ENCODE measurements at places on chromosomes 5 and 9. TPM values are rescaled to one million over a fixed set of nuclear protein-coding genes. Genes with fewer than 3 reads are reported as not detected.

The FAM153A gene
- 0.37 TPM for total RNA-seq

The SUB1 gene
- 124 TPM for total RNA-seq

The ERP44 gene
- total RNA-seq, result 18.2 TPM

The FBN2 gene
- total RNA-seq, result 0.06 TPM

The NUDT12 gene
- 15.9 TPM for total RNA-seq

The PCDHGB4 gene
- total RNA-seq, result 2.4 TPM

The WDR31 gene
- 1.3 TPM for total RNA-seq

The CATSPER3 gene
- total RNA-seq, result not detected

The PCDHB15 gene
- total RNA-seq, result 0.37 TPM

GRCh38 chr5:107485184-107485583 is 185.6 kb downstream of the EFNA5 start:
- H3K4me3 ChIP-seq, result no peak overlapping the region
- H3K36me3 ChIP-seq, result no peaks in the 10 kb centered on the region
- no peaks in the 10 kb centered on the region for H3K27me3 ChIP-seq
- H3K4me1 ChIP-seq, result no peaks in the 10 kb centered on the region
- H3K27ac ChIP-seq, result no peak overlapping the region

- peak overlapping the region; percentile 99 for H3K27ac ChIP-seq
- H3K36me3 ChIP-seq, result no peaks in the 10 kb centered on the region
- no peak overlapping the region for H3K4me3 ChIP-seq
Observed at GRCh38 chr9:91196103-91196950, 165.4 kb downstream of the AUH start.

DNA sequence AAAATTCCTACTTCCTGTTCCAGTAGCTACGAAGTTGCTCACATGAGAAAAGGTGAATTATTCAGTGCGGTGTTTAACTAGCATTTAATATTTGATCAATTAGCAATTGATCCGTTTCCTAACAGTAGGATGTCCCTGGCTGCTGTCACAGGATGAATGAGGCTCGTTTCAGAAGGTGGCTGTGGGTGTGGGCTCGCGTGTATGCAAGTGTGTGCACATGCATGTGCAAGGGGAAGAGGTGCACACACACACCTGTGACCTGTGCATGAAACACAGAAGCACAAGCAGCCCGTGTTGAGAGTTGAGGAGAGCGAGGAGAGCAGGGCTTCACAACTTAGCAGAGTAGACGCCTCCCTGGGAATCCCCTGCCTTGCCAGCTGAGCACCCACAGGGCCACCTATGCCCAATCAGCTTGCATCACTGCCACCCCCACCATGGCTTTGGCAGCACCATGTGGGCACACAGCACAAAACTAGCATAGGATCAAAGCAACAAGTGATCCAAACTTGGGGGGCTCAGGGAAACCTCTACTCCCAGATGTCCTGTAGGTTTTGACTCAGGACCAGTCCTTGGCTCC is 107.2 kb downstream of the C5orf15 start:
- H3K27ac ChIP-seq, result no peak overlapping the region
- no peaks in the 10 kb centered on the region for H3K27me3 ChIP-seq
- no peak for DNase-seq
- H3K36me3 ChIP-seq, result no peaks in the 10 kb centered on the region

GRCh38 chr5:127367946-127368465 is 77.4 kb downstream of the MEGF10 start:
- H3K4me3 ChIP-seq, result no peak overlapping the region
- H3K27ac ChIP-seq, result no peak overlapping the region
- H3K36me3 ChIP-seq, result no peaks in the 10 kb centered on the region

DNA sequence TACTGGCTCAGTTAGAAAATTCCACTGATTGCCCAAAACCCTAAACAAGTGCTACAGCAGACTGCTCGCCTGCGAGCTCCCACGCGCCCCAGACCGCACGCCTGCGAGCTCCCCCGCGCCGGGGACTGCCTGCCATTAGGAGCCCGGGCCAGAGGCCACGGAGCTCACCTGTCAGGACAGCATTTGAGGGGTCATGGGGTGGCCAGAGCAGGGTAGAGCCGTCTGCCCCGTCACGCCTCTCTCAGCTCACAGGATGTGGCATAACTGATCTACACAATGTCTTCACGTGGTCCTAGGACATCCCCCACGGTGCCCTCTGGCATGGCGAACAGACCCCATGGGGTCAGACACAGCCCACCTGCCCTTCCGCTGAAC is 29.1 kb upstream of the LRRC14B start:
- no peaks in the 10 kb centered on the region for H3K36me3 ChIP-seq
- peak; percentile 42 for DNase-seq
- H3K4me3 ChIP-seq, result no peak overlapping the region
- no peaks in the 10 kb centered on the region for H3K27me3 ChIP-seq

DNA sequence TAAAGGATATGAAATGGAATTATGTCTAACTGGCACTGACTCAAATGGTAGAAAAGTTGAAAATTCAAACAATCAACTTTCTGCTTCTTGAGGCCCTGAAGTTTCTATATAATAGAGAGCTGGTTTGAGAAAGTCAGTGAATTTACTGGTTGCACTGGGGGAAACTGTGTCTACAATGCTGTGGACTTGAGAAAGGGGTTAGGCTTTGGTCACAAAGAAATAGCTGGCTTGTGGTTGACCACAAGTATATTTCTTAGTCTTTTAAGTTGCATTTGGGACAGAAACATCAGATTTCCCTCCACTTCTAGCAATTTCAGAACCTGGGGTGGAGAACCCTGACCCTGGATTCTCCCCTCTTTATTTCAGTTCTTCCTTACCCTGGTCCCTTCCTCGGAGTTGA is 192.6 kb upstream of the ACTBL2 start:
- no peaks in the 10 kb centered on the region for H3K4me1 ChIP-seq
- no peak overlapping the region for H3K4me3 ChIP-seq
- H3K36me3 ChIP-seq, result no peaks in the 10 kb centered on the region
- H3K27ac ChIP-seq, result no peak overlapping the region

DNA sequence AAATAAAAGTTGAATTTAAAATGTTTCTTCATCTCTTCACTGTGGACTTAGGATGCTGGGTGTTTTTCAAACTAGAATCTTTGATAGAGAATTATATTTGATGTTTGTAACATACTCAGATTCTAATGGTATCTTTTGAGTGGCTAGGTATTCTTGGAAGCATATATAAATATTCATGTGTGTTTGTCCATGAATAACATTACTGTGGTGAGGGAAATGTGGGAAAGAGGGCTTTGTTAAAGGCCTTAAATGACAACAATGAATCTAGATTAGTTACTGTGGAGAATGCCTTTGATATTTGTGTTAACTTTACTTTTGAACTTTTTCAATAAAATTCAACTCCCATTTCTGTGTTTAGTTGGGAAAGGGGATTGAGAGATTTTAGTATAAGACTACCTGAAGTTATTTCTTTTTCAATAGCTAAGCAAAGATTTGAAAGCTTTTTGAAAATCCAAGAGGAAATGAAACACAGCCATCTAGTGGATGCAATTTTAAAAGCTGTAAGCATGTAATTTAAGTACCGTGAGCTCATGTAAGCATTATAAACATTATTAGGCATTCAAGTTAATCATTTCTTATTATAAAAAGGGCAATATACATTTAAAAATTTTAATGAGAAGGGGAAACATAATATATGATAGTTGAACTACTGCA is 69.6 kb downstream of the CCDC171 start:
- H3K27ac ChIP-seq, result no peak overlapping the region
- H3K4me3 ChIP-seq, result no peak overlapping the region
- H3K27me3 ChIP-seq, result no peaks in the 10 kb centered on the region
- no peak for DNase-seq
- H3K36me3 ChIP-seq, result no peaks in the 10 kb centered on the region

- no peaks in the 10 kb centered on the region for H3K27me3 ChIP-seq
- no peak overlapping the region for H3K4me3 ChIP-seq
- no peak overlapping the region for H3K27ac ChIP-seq
- no peak for DNase-seq
- H3K4me1 ChIP-seq, result no peaks in the 10 kb centered on the region
Observed at GRCh38 chr9:37676411-37676830, 25.7 kb downstream of the FRMPD1 start.

GRCh38 chr5:2166306-2166978 is 283.7 kb upstream of the IRX4 start:
- H3K27ac ChIP-seq, result no peak overlapping the region
- H3K27me3 ChIP-seq, result no peaks in the 10 kb centered on the region
- no peaks in the 10 kb centered on the region for H3K4me1 ChIP-seq
- no peak overlapping the region for H3K4me3 ChIP-seq
- DNase-seq, result peak; percentile 31

GRCh38 chr5:103927739-103928138 is 365.1 kb upstream of the NUDT12 start:
- H3K36me3 ChIP-seq, result no peaks in the 10 kb centered on the region
- no peaks in the 10 kb centered on the region for H3K27me3 ChIP-seq
- DNase-seq, result no peak
- H3K27ac ChIP-seq, result no peak overlapping the region
- no peaks in the 10 kb centered on the region for H3K4me1 ChIP-seq

GRCh38 chr9:5499889-5500398 is 10.4 kb upstream of the PDCD1LG2 start:
- no peak overlapping the region for H3K4me3 ChIP-seq
- H3K4me1 ChIP-seq, result no peaks in the 10 kb centered on the region
- H3K36me3 ChIP-seq, result no peaks in the 10 kb centered on the region
- no peaks in the 10 kb centered on the region for H3K27me3 ChIP-seq
- H3K27ac ChIP-seq, result no peak overlapping the region
- DNase-seq, result peak; percentile 58

DNA sequence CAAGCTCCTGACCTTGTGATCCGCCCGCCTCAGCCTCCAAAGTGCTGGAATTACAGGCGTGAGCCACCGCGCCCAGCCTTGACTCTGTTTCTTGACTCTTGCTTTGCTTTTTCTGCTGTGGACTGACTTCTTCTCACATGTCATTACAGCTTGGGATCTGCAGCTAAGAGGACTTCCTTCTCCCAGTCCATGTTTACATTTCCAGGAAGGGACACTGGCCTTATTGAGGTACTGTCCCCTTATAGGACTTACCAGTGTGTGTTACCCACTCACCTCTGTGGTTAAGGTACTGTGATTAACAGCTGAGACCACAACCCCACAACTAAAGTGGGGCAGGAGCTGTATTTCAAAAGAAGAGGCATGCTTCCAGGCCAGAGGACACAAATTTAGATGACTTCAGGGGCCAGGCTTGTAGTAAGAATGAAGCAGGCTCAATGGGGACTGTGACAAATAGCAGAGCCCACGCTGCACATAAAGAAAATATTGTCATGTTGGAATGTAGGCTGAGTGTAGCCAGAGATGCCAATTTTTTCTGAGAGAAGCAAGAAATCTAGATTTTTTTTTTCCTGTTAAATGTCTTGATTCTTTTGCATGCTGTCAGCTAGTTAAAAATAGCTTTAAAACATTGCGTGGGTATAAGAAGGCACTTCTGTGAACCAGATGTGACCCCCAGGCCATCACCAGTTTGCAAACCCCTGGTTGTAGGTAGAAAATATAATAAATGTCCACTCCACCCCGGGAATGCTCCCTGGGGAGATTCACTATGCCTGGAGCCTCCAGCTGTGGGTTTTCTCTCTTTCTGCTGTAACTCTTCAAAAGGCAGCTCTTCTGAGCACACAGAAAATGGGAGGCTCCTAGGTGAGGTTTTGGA is 75.0 kb downstream of the PTPDC1 start:
- H3K4me1 ChIP-seq, result peaks cover 4% of the 10 kb centered on the region
- DNase-seq, result no peak
- no peak overlapping the region for H3K27ac ChIP-seq
- no peaks in the 10 kb centered on the region for H3K36me3 ChIP-seq
- no peak overlapping the region for H3K4me3 ChIP-seq

DNA sequence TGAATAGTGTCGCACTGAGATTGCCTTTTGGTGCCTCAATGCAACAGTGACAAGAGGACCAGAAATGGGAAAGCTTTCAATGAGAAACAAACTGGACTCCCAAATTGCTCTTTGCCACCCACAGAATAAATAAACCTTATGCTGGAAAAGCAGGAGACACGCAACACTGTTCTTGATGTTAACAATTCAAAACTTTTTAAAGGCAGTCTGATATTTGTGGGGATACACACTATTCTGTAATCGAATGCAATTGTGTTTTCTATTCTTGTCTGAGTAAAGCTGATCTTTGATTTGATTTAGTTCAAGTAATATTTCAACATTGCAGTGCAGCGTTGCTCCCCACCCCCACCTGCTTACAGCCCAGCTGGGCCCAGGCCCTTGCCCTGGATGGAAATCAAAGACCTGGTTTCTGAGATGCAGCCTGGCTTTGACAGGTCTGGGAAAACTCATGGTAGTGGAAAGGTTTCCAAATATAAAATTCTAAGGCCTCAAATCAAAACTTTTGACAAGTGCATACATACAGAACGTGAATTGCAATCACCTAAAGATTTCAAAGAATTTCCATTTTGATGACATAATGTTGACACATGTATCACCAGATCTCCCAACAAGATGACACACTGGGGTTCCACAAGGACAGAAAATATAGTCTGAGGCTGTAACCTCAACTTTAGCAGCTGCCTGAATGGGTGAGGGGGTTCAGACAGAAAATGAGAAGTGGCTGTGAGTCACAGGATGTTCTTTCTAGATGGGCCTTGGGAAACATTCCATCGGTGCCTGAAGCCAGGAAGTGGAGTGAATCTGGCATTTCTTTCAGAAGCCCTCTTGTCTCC is 55.1 kb downstream of the ABCA1 start:
- H3K27me3 ChIP-seq, result no peaks in the 10 kb centered on the region
- no peak for DNase-seq
- H3K36me3 ChIP-seq, result peaks cover 23% of the 10 kb centered on the region
- H3K4me1 ChIP-seq, result peaks cover 18% of the 10 kb centered on the region

GRCh38 chr9:119009249-119009648 is 360.0 kb downstream of the BRINP1 start:
- no peak overlapping the region for H3K27ac ChIP-seq
- no peaks in the 10 kb centered on the region for H3K27me3 ChIP-seq
- DNase-seq, result no peak
- H3K36me3 ChIP-seq, result no peaks in the 10 kb centered on the region

- no peak overlapping the region for H3K27ac ChIP-seq
- no peak for DNase-seq
- H3K4me1 ChIP-seq, result no peaks in the 10 kb centered on the region
- no peak overlapping the region for H3K4me3 ChIP-seq
Observed at GRCh38 chr9:90868555-90868954, 66.9 kb downstream of the SYK start.

GRCh38 chr9:78304357-78304756 is 7.4 kb downstream of the PSAT1 start:
- DNase-seq, result no peak
- no peak overlapping the region for H3K4me3 ChIP-seq
- peak overlapping the region; percentile 77 for H3K27ac ChIP-seq
- peaks cover 21% of the 10 kb centered on the region for H3K4me1 ChIP-seq

DNA sequence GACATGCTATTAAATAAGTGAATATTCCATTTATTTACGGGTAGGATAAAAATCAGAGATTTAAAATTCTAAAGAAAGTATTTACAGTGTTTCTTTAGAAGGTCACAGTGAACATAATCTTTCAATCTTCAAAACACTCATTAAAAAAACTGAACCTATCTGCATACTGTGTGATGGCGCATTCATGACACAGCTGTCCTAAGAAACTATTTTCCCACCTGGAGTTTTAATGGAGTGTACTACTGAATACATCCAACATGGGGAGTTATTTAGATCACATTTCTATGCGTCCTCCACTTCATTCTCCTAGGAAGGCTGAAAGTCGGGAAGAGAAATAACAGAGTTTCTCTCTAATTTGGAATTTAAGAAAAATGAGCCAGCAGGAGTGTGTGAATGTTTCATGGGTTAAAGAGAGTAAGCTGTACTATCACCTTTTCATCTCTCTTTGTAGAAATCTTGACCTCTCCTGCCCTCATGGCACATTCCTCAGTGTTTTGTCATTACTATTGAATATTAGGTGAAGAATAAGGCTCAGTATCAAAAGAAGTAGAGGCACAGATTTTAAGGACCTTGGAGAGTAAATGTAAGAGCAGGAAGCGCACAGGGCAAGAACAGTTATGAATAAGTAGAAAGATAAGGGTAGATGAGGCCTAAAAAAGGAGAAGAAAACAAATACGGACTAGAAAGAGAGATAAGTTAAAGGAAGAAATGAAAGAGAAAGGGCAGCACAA is 551.2 kb upstream of the TUSC1 start:
- H3K27ac ChIP-seq, result no peak overlapping the region
- no peaks in the 10 kb centered on the region for H3K4me1 ChIP-seq
- no peak overlapping the region for H3K4me3 ChIP-seq
- no peak for DNase-seq
- H3K36me3 ChIP-seq, result no peaks in the 10 kb centered on the region
